Stimulated activated naive B cell treated with anti-CD40 and anti-IgM and Interleukin-4, amounts not matched to agents 10 μg/mL and 1 μg/mL and 100 μg/mL, for 72 hours (primary cell): ENCODE measurements at places on chromosomes 5 and 9.

GRCh38 chr9:113186137-113186755, 34.8 kb downstream of the FKBP15 start:
- no peak for DNase-seq

GRCh38 chr9:135604437-135605237, 34.7 kb downstream of the GLT6D1 start:
- no peak for DNase-seq

- no peak for DNase-seq
Observed at GRCh38 chr9:108698231-108698630, 157.6 kb downstream of the ACTL7B start.

DNA sequence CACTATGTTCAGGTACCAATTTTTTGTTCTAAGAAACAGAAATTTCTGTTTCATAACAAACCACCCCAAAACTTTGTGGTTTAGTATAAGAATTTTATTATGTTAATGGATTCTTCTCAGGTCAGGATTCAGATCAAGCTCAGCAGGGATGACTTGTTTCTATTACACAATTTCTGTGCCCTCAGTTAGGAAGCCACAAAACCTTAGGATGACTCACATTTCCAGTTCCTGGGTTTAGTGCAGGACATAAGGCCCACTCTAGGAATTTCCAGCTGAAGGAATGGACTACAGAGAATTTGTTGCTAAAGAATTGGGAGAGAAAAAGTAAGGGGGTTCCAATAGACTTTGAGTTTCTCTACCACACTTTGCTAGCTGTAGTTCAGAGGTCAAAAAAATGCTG, 629.3 kb downstream of the ANXA1 start:
- DNase-seq, result no peak

GRCh38 chr9:35771943-35772342, 17.9 kb upstream of the MSMP start:
- no peak for DNase-seq

- DNase-seq, result no peak
Observed at GRCh38 chr9:121842612-121842978, 191.2 kb downstream of the DAB2IP start.

- no peak for DNase-seq
Observed at GRCh38 chr9:70228118-70228517, 30.7 kb upstream of the SMC5 start.

DNA sequence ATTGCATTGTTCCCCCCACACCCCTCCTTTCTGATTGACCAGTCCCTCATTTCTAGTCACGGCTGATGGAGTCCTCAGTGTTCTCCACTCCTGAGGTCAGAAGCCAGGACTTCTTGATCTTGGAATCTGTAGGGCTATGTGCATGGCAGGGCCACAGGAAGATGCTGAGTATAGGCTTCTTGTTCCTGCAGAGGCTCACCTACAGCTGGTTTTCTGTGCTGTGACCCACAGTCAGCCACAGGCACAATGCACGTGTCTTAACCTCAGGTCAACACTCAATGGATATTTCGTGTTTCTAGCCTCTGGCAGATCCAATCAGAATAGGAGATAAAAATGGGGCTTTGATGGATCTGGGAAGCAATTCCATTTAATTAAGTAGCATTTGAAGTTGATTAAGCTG, 14.3 kb upstream of the CXCL14 start:
- no peak for DNase-seq

DNA sequence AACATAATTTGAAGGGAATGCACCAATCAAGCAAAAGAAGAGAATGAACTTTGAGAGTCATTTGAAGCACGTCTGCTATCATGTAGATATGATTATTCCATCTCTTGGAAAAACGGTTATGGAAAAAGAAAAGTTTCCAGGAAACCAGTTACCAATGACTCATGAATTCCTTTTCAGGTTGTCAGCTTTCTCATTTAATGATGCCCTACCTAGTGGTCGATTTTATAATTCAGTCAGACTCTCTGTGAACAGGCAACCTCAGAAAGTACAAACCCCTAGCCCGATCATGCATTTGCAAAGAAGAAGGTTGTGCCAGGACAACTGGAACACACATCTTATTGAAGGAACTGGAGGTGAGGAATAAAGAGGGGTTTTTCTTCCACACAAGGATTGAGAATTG, 355.1 kb upstream of the GRIA1 start:
- no peak for DNase-seq

DNA sequence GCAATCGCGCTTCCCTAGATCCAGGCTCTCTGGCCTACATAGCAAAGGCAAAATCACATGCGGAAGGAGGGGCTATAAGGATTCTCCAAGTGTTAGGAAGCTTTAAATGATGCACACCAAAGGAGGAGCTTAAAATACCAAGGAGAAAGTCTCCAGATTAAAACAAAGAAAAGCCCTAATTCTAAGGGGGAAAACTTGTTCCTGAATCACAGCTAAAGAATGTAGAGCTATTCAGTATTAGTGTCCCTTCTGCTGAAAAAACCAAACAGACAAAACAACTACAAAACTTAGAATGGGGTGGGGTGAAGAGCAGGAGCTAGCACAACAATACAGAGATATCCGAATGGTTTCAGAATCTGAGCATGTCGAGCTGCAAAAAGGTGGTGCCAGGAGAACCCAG, 213.7 kb downstream of the DCP2 start:
- DNase-seq, result no peak

DNA sequence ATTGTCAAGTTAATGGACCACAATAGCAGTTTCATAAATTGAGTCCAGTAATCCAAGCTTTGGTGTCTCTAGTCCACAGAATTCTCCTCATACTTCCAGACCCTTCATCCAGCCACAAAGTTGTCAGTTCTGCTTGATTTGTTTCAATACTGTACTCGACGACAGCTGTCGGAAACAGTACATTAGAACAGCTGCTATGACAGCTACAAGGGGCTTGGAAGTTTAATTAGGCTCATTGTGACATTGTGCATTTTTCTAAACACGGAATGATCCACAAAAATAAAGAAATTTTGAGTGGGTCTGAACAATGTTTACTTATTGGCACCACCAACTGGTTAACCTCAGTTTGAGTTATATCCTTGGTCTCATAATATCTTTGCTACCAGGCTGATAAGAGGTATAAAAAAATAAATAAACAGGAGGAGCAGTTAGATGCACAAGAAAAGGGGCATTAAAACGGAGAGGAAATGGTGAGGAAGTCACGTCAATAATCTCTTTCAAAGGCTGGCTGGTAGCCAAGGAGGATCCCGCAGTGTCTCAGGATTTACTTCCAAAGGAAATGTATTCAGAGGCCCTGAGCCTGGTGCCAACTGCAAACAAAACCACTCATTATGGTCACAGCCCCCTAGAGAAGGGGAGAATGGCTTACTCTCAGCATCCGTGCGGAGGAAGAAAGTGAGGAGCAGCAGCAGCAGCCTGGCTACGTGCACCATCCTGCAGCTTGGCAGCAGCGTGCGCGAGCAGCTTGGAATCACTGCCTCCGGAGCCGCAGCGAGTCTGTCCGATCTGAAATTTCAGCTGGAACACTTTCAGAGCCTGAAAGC, 933.8 kb upstream of the DMAC1 start:
- no peak for DNase-seq

DNA sequence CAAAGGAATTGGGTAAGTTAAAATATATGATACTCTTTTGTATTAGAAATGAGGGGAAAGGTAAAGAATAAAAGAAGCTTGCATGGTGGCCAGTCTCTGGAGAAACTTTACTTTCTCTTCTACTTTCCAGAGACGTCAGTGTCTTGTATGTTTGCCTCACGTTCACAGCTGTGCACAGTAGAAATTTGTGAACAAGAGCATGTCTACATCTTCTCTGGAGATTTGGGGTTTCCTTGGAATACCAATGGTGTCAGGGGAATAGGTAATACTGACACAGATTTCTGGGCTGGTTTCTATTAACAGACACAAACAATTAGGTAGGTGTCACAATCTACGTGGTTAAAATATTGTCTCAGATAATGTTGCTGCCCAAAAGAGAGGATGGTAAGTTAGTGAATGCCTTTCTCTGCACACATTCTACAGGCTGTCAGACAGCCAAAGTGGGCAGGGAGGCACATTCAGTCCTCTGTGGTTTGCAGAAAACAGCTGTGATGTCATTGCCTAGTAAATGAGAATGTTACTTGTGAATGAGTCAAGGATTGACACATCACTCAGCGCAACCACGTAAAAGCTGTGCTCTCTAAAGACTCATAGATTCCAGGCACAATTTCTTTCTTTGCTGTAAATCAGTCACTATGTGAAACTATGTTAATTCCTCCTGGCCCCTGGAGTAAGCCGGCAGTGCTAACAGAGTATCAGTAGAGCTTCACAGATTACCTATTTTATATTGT, 397.1 kb downstream of the MAN2A1 start:
- no peak for DNase-seq

- no peak for DNase-seq
Observed at GRCh38 chr5:106397700-106398099, 1273.0 kb downstream of the EFNA5 start.

- peak; percentile 85 for DNase-seq
Observed at GRCh38 chr5:131209506-131210150, 38.9 kb downstream of the LYRM7 start.

GRCh38 chr5:122690266-122690665, 84.6 kb upstream of the SNX2 start:
- no peak for DNase-seq

DNA sequence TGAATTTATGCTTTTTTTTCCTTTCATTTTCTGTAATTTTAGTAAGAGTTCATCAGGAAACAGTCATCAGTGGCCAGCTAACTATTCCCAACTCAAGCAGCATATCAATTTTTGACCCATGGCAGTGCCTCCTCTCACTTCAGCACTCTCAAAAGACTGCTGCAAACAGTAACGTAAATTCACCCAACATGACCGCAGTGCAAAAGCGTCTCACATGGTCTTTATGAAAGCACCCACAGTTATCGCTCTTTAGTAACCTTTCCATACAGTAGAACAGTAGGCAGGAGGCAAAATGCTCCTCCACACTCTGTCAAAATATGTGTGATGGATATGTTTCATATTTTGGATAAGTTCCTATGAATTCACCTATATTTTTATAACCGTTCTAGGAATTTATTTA, 48.6 kb downstream of the PARP8 start:
- no peak for DNase-seq

DNA sequence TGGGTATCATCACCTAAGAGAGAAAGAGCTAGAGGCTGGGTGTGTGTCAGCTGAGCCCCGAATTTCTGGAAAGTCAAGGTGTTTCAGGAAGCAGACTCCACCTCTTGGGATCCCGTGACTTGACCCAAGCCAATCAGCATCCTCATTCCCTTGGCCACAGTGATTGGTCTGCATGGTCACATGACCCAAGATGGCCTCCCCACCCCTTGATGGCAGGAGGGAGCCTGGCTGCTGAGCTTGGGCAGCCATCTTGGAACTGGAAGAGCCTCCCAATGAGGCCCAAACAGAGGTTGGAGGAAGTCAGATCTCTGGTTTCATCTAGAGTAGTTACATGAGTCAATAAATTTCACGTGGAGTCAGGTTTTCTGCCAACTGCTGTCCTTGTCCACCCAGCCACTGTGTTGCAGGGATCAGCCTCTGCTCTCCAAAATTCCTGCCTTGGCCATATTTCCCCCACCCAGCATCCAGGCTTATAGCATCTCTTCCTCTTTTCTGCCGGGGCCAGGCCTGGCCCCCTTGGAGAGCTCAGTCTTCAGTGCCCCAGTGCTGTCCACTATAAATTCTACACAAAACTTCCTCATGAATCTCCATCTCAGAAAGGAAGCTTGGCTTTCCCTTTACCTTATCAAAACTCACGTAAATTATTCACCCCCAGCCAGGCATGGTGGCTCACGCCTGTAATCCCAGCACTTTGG, 17.2 kb upstream of the SUSD3 start:
- no peak for DNase-seq

DNA sequence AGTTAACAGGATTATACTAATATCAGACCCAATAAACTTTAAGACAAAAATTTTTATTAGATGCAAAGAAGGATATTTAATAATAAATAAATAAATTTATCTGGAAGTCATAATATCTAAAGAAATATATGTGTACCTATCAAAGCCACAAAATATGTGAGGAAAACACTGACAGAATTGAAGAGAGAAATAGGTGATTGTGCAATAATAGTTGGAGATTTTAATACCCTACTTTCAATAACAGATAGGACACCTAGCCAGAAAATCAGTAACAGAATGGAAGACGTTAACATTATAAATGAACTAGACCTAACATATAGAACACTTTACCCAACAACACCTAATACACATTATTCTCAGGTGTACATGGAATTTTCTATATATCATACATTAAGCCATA, 541.4 kb upstream of the SMC2 start:
- DNase-seq, result no peak

- no peak for DNase-seq
Observed at GRCh38 chr5:112720576-112720975, 17.1 kb upstream of the APC start.

DNA sequence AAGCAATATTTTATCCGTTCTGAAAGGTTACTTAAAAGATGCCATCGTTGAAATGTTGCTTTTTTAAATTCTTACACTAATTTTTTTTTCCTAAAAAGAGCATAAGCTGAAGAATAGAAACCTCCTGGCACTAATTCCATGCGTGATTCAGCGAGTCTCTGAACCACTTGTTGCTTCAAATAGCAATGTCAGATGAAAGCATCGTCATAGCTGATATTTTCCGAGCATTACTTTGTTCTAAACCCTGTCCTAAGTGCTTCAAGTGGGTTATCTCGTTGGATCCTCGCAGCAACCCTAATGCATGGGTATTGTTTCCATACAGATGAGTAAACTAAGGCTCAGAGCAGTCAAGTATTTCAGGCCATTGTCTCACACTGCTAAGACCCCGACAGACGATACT, 79.7 kb downstream of the CDH6 start:
- DNase-seq, result no peak

DNA sequence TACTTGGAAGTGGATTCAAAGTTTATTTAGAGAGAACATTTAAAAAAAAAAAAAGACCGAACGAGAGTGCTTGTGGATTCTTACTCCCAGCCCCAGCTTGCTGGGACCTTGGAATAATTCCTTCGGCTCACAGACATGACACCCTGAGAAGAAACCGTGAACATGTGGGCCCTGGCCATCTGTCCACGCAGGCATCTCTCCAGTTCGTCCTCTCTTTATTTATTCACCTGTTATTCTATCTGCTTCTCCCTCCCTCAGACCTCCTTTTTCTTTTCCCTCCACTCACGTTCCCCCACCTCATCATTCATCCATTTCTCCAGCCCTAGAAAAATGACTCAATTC, 93.7 kb upstream of the PHYKPL start:
- no peak for DNase-seq
